ENCODE measurements at places on chromosomes 2 and 18. TPM values are rescaled to one million over a fixed set of nuclear protein-coding genes. Genes with fewer than 3 reads are reported as not detected.

UGT1A3 gene
- not detected for total RNA-seq

GRCh38 chr2:6068429-6068828 is 376.2 kb downstream of the SOX11 start:
- no peak overlapping the region for H3K4me3 ChIP-seq
- H3K27ac ChIP-seq = peak overlapping the region; percentile 18
- H3K4me1 ChIP-seq = peaks cover 13% of the 10 kb centered on the region
- H3K36me3 ChIP-seq = no peaks in the 10 kb centered on the region
- H3K27me3 ChIP-seq = no peaks in the 10 kb centered on the region

VSNL1 gene
- 12.1 TPM for total RNA-seq

DNA sequence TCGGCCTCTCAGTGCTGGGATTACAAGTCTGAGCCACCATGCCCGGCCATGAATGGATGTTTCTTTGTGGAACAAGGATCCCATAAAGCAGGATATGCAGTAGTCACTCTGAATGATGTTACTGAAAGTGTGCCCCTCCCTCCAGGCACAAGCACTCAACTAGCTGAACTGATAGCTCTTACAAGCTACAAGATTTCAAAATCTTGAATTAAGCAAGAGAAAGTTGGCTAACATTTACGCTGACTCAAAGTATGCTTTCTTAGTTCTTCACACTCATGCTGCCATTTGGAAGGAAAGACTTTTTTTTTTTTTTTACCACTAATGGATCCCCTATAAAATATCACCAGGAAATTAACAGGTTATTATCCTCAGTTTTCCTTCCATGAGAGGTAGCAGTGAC is 549.0 kb upstream of the PKDCC start:
- DNase-seq = no peak
- H3K4me3 ChIP-seq = no peak overlapping the region
- H3K27me3 ChIP-seq = no peaks in the 10 kb centered on the region
- no peaks in the 10 kb centered on the region for H3K36me3 ChIP-seq
- no peaks in the 10 kb centered on the region for H3K4me1 ChIP-seq

GRCh38 chr18:7740821-7741220 is 173.7 kb downstream of the PTPRM start:
- H3K27ac ChIP-seq = no peak overlapping the region
- H3K4me1 ChIP-seq = peaks cover 4% of the 10 kb centered on the region
- no peak overlapping the region for H3K4me3 ChIP-seq
- DNase-seq = no peak

GRCh38 chr18:8783335-8783993 is 78.1 kb downstream of the MTCL1 start:
- no peak overlapping the region for H3K4me3 ChIP-seq
- no peak overlapping the region for H3K27ac ChIP-seq
- no peaks in the 10 kb centered on the region for H3K36me3 ChIP-seq

AFF3 gene
- 5.2 TPM for total RNA-seq

DNA sequence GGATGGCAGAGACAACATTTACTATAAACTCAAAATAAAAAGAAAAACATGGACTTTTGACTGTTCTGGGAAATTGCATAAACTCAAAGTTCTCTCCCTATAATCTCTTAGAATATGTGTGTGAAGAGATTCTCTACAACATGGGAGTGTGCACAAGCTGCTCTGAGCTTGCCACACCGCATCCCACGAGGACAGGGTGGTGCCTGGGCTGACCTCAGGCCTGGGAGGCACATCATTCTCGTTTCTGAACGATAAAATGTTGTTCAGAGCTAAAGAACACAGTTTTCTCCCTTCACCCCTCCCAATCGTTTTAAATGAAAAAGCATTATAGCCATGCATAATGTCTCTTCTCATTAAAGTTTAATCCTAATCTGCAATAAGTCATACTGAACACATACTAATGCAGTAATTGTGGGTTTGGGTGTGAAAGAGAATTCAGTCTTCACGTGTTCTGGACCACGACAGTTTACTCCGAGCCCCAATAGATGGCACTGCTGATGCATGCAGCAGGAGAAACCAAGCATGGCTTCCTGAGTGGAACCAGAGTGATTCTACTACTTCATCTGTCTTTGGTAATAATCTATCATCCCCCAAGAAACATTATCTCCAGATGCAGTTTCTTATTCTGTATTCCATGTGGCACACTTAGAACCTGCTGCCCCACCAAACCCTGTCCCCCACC is 46.9 kb upstream of the LAMA1 start:
- H3K27ac ChIP-seq = no peak overlapping the region
- no peak overlapping the region for H3K4me3 ChIP-seq
- H3K36me3 ChIP-seq = no peaks in the 10 kb centered on the region
- DNase-seq = no peak
- H3K4me1 ChIP-seq = no peaks in the 10 kb centered on the region

IL1R2 gene
- total RNA-seq = 1.3 TPM

- H3K27ac ChIP-seq = no peak overlapping the region
- no peaks in the 10 kb centered on the region for H3K27me3 ChIP-seq
These were observed 64.8 kb upstream of the DARS1 start for GRCh38 chr2:136049991-136050920.

- H3K4me3 ChIP-seq = no peak overlapping the region
- no peak for DNase-seq
- no peaks in the 10 kb centered on the region for H3K4me1 ChIP-seq
- H3K27ac ChIP-seq = no peak overlapping the region
These were observed 840.6 kb upstream of the SALL3 start for GRCh38 chr18:78138983-78139496.

DNA sequence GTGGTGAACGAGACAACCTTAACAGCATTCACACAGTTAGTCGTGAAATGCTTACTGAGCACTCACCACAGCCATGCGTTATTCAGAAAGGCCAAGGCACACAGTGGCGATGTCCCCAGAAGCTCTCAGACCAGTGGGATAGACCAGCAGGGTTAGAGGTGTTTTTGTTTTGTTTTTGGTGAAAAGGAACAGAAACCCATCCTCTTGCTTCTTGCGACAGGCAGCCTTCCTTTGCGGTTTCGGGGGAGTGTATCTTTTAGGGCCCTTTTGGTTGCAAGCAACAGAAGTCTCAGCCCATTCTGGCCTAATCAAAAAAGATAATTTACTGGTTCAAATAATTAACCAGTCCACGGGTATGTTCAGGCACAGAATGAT is 4.7 kb downstream of the GNLY start:
- no peak overlapping the region for H3K4me3 ChIP-seq
- no peaks in the 10 kb centered on the region for H3K4me1 ChIP-seq
- no peaks in the 10 kb centered on the region for H3K36me3 ChIP-seq
- no peak for DNase-seq
- H3K27ac ChIP-seq = no peak overlapping the region

NCK2 gene
- 72.6 TPM for total RNA-seq

DNA sequence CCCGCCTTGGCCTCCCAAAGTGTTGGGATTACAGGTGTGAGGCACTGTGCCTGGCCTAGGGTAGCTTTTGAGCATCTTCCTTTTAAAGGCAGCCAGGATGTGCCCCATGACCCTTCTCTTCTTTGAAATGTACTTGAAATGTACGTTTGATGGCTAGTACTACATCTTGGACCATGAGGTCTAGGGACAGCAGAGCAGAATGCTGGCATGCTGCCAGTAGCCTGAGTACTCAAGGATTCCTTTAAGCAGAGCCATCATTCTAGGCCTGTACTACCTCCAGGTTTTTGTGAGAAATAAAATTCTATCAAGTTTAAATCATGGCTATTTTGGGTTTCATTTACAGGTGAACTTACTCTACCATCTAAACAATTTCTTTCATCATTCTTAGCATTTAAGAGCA is 2.9 kb upstream of the EML6 start:
- DNase-seq = no peak
- peaks cover 4% of the 10 kb centered on the region for H3K4me1 ChIP-seq
- H3K27ac ChIP-seq = no peak overlapping the region
- H3K27me3 ChIP-seq = peaks cover 11% of the 10 kb centered on the region
- H3K36me3 ChIP-seq = no peaks in the 10 kb centered on the region

- no peak for DNase-seq
- H3K36me3 ChIP-seq = no peaks in the 10 kb centered on the region
- no peak overlapping the region for H3K27ac ChIP-seq
- no peaks in the 10 kb centered on the region for H3K4me1 ChIP-seq
These were observed 12.3 kb downstream of the ARL6IP6 start for GRCh38 chr2:152730591-152731333.

- H3K4me1 ChIP-seq = no peaks in the 10 kb centered on the region
- no peaks in the 10 kb centered on the region for H3K36me3 ChIP-seq
- H3K27ac ChIP-seq = no peak overlapping the region
- no peaks in the 10 kb centered on the region for H3K27me3 ChIP-seq
- no peak for DNase-seq
- no peak overlapping the region for H3K4me3 ChIP-seq
These were observed 148.4 kb downstream of the MYCN start for GRCh38 chr2:16088802-16089112.

- H3K4me3 ChIP-seq = no peak overlapping the region
- no peaks in the 10 kb centered on the region for H3K27me3 ChIP-seq
- H3K36me3 ChIP-seq = no peaks in the 10 kb centered on the region
- H3K4me1 ChIP-seq = no peaks in the 10 kb centered on the region
These were observed 59.3 kb downstream of the UNC80 start for GRCh38 chr2:209830722-209831465.

MEIS1 gene
- total RNA-seq = 35.5 TPM

DNA sequence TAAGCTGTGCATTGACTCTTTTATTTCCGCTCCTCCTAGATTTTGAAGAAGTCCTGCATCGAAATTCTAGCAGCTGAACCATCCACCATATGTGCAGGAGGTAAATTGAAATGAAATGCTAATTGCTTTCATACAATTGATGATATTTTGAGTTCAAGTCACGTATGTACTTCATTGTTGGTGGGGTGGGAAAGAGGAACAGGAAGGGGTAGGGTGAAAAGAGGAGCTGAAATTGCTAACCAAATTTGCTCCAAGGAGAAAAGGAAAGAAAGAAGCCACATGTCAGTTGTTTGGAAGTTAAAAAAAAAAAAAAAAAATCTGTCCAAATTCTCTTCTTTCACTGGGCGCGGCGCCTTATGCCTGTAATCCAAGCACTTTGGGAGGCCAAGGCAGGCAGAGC is 77.8 kb downstream of the ANTXR1 start:
- H3K27ac ChIP-seq = no peak overlapping the region
- H3K27me3 ChIP-seq = no peaks in the 10 kb centered on the region
- no peaks in the 10 kb centered on the region for H3K4me1 ChIP-seq
- no peaks in the 10 kb centered on the region for H3K36me3 ChIP-seq

GRCh38 chr18:77111449-77111848 is 21.1 kb downstream of the MBP start:
- peaks cover 35% of the 10 kb centered on the region for H3K4me1 ChIP-seq
- H3K27me3 ChIP-seq = no peaks in the 10 kb centered on the region
- no peak for DNase-seq
- H3K4me3 ChIP-seq = no peak overlapping the region

- no peak overlapping the region for H3K4me3 ChIP-seq
- H3K36me3 ChIP-seq = no peaks in the 10 kb centered on the region
- peaks cover 42% of the 10 kb centered on the region for H3K27me3 ChIP-seq
- no peak overlapping the region for H3K27ac ChIP-seq
These were observed 8.2 kb downstream of the GDF7 start for GRCh38 chr2:20674974-20675679.

GNLY gene
- not detected for total RNA-seq

C18orf54 gene
- total RNA-seq = 1.8 TPM

GRCh38 chr2:219279916-219280516 is 850 bp downstream of the DNAJB2 start:
- no peaks in the 10 kb centered on the region for H3K36me3 ChIP-seq
- H3K4me3 ChIP-seq = peak overlapping the region; percentile 32
- H3K27me3 ChIP-seq = no peaks in the 10 kb centered on the region
- H3K27ac ChIP-seq = peak overlapping the region; percentile 95
- no peak for DNase-seq
- peaks cover 14% of the 10 kb centered on the region for H3K4me1 ChIP-seq

GRCh38 chr2:101983486-101983885 is 8.3 kb upstream of the IL1R2 start:
- DNase-seq = no peak
- no peaks in the 10 kb centered on the region for H3K36me3 ChIP-seq
- no peaks in the 10 kb centered on the region for H3K27me3 ChIP-seq

DNA sequence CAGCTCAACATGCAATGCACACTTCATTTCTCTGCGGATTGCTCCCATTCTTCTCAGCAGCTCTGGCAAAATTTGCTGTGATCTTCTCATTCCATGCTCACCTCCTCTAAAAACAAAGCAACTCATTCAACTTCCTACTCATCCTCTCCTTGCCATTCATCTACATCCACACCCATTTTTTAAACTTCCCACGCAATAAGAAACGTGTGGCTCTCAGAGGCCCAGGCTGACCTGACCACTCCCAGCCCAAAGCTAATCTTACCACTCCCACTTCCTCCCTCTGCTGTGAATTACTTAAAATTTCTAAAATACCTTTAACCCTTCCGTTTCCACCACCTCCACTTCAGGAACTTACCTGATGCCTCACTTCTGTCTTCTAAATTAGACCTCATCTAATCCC is 15.2 kb downstream of the ABCB11 start:
- H3K4me3 ChIP-seq = no peak overlapping the region
- no peaks in the 10 kb centered on the region for H3K27me3 ChIP-seq
- no peaks in the 10 kb centered on the region for H3K36me3 ChIP-seq
- no peak overlapping the region for H3K27ac ChIP-seq
- DNase-seq = no peak
- H3K4me1 ChIP-seq = peaks cover 18% of the 10 kb centered on the region

- DNase-seq = no peak
- H3K4me1 ChIP-seq = no peaks in the 10 kb centered on the region
- H3K4me3 ChIP-seq = no peak overlapping the region
- H3K27ac ChIP-seq = no peak overlapping the region
These were observed 474.7 kb upstream of the LRATD1 start for GRCh38 chr2:14157816-14158215.

- H3K27me3 ChIP-seq = no peaks in the 10 kb centered on the region
- no peaks in the 10 kb centered on the region for H3K4me1 ChIP-seq
- no peak for DNase-seq
- H3K4me3 ChIP-seq = no peak overlapping the region
- H3K27ac ChIP-seq = no peak overlapping the region
- H3K36me3 ChIP-seq = no peaks in the 10 kb centered on the region
These were observed 1077.9 kb upstream of the ZEB2 start for GRCh38 chr2:145597809-145598208.

GRCh38 chr2:20759487-20759886 is 63.4 kb downstream of the LDAH start:
- no peak overlapping the region for H3K4me3 ChIP-seq
- no peaks in the 10 kb centered on the region for H3K4me1 ChIP-seq
- DNase-seq = no peak
- H3K36me3 ChIP-seq = no peaks in the 10 kb centered on the region
- no peaks in the 10 kb centered on the region for H3K27me3 ChIP-seq

DNA sequence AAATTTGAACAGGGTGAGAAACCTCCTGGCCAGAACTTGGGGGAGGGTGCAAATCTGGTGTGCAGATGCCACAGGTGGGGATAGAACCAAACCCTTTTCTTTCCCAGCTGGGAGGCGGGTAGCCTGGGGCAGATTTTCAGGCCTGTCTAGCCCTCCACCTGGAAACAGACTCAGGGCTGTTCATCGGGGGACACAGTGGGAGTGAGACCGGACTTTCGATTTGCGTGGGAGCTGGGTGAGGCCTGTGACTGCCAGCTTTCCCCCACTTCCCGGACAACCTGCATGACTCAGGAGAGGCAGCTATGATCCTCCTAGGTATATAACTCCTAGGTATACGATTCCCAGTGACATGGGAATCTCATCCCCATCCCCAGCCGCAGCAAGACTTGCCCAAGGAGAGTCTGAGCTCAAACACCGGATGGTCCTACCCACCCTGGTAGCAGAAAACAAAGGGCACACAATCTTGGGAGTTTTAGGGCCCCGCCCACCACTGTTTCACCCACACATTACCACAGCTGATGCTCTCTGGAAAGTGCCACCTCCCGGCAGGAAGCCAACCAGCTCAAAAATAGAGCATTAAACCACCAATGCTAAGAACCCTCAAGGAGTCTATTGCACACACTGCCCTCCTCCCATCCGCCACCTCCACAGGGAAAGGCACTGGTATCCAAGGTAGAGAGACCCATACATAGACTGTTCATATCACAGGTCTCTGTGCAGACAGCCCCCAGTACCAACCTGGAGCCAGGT is 92.5 kb downstream of the BARD1 start:
- no peak for DNase-seq
- no peaks in the 10 kb centered on the region for H3K36me3 ChIP-seq
- no peaks in the 10 kb centered on the region for H3K4me1 ChIP-seq
- no peaks in the 10 kb centered on the region for H3K27me3 ChIP-seq
- H3K4me3 ChIP-seq = no peak overlapping the region

Measured in hepatocyte (in vitro differentiated cells).